ENCODE measurements at places on chromosomes 7 and 10.

DNA sequence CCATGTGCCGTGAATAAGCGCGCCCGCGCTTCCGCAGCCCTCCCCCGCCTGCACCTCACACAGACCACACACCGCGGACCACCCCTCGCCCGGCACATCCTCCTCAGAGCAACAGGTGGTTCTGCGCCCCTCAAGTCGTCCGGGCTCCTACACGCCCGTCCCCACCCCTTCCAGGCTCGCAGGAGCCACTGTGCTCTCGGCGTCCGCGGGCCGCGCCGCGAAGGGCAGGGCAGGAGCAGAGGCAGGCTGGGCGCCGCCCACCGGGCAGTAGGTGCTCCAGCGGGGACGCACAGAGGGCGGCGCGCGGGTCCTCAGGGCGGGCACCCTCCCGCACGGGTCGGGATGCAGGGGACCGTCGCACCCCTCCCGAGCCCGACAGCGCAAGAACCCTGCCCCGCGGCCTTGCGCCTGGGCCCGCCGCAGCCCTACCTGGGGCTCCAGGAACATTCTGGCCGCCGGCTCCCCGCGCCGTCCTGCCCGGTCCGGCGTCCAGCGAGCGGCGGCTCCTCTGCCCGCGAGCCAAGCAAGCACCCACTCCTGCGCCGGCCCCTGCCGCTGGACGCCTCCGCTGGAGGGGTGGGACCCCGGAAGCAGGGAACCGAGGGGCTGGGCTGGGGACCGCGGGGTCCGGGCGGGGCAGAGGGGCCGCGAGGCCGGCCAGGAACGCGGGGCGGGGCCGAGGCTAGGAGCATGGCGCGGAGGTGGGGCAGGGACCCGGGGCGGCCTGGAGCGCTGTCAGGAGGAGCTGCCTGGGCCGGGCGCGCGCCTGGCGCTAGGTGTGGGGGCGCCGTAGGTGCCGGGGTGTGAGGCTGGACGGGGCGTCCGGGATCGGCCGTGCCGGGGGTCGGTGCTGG is 37.4 kb downstream of the RASGEF1A start:
- DNase-seq = no peak

GRCh38 chr7:24948739-24949138 is 31.2 kb downstream of the OSBPL3 start:
- no peak for DNase-seq

DNA sequence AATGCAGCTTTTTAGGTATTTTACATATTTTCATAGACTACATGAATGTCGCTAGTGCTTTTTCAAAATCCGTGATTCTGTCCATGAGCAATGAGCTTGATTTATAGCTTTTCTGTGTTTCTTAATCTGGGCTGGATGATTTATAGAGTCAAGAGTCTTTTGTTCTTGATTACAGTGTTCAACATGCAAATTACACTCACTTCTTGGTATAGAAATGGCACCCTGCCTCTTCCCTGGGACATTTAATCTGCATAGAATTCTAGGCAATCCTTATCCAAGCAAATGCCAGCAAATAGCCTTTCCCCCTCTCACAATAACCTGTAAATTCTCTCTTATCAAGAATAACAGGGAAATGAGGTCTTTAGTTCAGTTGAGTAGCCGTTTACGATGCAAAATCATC is 246.2 kb upstream of the SEMA3C start:
- DNase-seq = no peak

- no peak for DNase-seq
Measured at GRCh38 chr7:152654971-152655370, 21.0 kb downstream of the XRCC2 start.

- peak; percentile 10 for DNase-seq
Measured at GRCh38 chr7:113100121-113100603, 13.5 kb upstream of the GPR85 start.

- DNase-seq = no peak
Measured at GRCh38 chr7:25988640-25989039, 163.4 kb upstream of the NFE2L3 start.

- DNase-seq = no peak
Measured at GRCh38 chr7:2151801-2152612, 80.7 kb downstream of the MAD1L1 start.

DNA sequence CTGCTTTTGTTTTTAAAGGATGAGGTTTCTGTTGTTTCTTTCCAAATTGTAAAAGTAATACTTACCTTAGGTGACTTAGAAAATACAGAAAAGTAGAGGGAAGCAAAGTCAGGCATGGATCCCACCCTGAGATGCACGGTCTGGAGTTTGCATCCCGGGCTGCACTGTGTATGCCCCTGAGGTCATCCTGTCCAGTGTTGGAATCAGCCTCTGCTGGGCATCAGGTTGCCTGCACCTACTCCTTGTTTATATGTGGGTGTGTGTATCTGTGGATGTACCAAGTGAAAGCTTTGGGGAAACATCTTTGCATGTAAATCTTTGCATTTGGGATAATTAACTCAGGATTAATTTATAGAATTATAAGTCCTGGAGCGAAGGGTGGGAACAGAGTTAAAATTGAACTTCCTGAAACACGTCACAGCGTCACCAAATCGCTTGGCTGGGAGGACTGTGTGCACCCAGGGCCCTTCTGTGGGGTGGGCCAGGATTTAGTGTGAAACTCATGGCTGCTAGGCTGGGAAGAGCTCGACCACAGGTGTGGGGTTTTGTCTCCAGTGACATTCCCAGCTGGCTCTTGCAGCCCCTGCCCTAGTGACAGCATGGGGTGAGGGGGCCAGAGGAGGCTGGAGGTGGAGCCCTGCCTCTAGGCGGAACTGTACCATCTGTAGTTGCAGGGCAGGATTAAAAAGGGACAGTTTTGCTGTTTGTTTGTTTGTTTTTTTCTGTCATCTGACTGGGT is 27.9 kb downstream of the GTF2IRD1 start:
- no peak for DNase-seq

DNA sequence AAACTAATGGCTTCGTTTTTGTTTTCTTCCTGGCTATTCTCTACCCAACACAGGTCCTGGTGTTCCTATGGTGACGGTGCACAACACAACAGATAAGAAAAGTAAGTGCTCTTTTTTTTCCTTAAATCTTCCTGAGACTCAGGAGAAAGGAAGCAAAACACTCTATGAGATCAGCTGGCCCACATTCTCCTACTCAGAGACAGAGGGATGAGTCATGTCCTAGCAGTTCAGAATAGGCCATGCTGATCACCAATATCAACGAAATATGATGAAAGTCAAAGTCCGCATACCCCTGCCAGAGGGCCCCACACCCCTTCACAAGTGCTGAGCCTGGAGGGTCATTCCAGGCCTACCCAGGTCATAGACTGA is 149.2 kb downstream of the PAXIP1 start:
- DNase-seq = no peak

DNA sequence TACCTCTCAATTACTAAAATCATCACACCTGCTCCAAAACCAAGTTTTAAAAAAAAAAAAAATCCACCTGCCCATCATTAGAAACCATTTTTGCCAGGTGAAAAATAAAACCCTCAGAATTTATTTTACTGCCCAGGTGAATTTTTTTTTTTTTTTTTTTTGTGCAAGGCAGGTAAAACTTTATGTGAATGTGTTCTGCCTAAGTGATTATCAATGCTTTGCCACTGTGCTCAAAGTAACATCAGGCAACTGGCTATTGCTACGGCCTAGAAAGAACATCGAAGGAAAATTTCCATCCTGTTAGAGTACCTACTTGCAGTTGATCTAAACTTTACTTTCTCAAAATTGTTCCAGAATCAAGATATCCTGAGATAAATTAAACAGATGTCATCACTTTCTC is 512.1 kb downstream of the PARD3 start:
- DNase-seq = no peak

- DNase-seq = no peak
Measured at GRCh38 chr7:149381245-149381644, 79.6 kb downstream of the ZNF777 start.

DNA sequence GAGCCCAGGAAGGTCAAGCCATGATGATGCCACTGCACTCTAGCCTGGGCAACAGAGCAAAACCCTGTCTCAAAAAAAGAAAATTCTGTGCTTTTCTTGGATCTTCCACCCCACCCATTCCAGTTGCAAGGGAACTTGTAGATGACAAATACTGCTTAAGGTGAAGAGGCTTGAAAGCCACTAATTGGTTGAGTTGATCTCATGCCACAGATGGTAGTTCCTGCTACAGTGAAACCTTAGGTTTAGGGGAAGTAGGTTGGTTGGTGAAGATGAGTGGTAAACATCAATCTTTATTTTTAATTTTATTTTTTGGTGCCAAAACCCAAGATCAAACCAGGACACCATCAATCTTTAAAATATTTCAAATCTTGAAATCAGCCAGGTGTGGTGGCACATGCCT is 2.9 kb upstream of the GDI2 start:
- DNase-seq = no peak

DNA sequence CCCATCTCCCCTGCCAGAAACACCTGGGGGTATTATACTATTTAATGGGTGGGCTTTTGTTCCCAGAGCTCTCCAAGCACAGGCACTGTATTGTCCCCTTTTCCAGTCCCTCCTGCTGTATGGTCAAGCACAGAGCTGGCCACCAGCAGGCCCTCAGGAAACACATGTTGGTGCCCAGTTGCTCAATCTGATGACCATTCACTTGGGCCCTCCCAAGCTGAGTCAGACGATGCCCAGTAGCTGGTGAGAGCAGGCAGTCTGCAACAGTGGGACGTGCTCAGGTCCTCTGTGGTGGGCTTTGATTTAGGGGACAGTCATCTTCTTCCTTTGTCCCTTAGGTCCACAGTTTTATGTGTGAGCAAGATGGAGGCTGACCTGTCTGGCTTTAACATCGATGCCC is 11.8 kb downstream of the SFXN2 start:
- no peak for DNase-seq

GRCh38 chr10:94024407-94024806 is 30.7 kb downstream of the PLCE1 start:
- DNase-seq = no peak

GRCh38 chr7:28957064-28957750 is 923 bp downstream of the TRIL start:
- DNase-seq = no peak
